ENCODE measurements at places on chromosomes 11 and 22. TPM values are rescaled to one million over a fixed set of nuclear protein-coding genes. Genes with fewer than 3 reads are reported as not detected.

DNA sequence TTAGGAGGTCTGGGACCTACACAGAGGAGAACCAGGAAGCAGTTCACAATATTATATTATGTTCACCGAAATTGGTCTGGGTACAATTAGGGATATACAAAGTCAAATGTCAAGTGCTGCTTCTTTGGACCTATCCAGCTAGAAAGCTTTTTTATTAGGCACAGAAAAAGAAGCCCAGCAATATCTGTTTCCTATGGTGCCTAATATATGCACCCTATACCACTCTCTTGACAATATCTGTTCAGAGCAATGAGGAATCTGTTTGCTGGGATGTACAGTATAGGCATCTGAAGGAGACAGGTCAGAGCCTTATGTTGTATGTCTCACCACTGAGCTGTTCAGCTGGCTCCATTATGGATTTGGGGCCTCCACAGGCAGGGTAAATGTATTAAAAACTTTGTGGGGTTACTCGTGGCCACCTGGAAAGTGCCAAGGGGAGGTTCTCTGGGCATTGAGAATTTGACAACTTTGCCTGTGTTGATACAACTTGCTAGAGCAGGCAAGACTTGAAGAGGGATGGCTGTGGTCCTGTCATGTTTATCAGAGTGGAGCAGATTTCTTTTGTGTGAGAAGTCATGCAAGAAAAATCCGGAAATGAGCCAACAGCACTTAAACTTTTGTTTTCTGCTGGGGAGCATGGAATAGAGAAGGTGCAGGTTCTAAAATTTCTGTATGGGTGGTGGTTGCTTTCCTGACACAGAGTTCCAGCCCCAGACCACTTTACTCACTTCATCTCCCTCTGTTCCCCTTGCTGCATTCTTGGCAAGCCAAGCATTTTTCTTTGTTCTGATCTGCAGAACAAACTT, 10.1 kb downstream of the STIM1 start:
- DNase-seq, result no peak
- H3K4me3 ChIP-seq, result no peak overlapping the region
- H3K27ac ChIP-seq, result peak overlapping the region; percentile 78
- no peaks in the 10 kb centered on the region for H3K27me3 ChIP-seq

- H3K27me3 ChIP-seq, result no peaks in the 10 kb centered on the region
- H3K36me3 ChIP-seq, result peaks cover 88% of the 10 kb centered on the region
- DNase-seq, result no peak
- H3K4me3 ChIP-seq, result no peak overlapping the region
- no peak overlapping the region for H3K27ac ChIP-seq
Measured at GRCh38 chr22:29275167-29275566, 7.1 kb downstream of the EWSR1 start.

- no peak overlapping the region for H3K27ac ChIP-seq
- DNase-seq, result no peak
- no peak overlapping the region for H3K4me3 ChIP-seq
Measured at GRCh38 chr22:28514321-28514821, 165.3 kb downstream of the TTC28 start.

- H3K27me3 ChIP-seq, result no peaks in the 10 kb centered on the region
- H3K27ac ChIP-seq, result no peak overlapping the region
- peaks cover 5% of the 10 kb centered on the region for H3K36me3 ChIP-seq
- peaks cover 42% of the 10 kb centered on the region for H3K4me1 ChIP-seq
- H3K4me3 ChIP-seq, result no peak overlapping the region
Measured at GRCh38 chr11:46942172-46942571, 5.6 kb downstream of the CSTPP1 start.

- H3K36me3 ChIP-seq, result peaks cover 7% of the 10 kb centered on the region
- H3K4me1 ChIP-seq, result peaks cover 31% of the 10 kb centered on the region
- no peak overlapping the region for H3K4me3 ChIP-seq
Measured at GRCh38 chr11:47222696-47223095, 7.9 kb downstream of the DDB2 start.

GRCh38 chr22:18148293-18148965, 1.5 kb upstream of the USP18 start:
- no peak overlapping the region for H3K27ac ChIP-seq
- no peak overlapping the region for H3K4me3 ChIP-seq
- DNase-seq, result no peak
- H3K4me1 ChIP-seq, result no peaks in the 10 kb centered on the region
- no peaks in the 10 kb centered on the region for H3K36me3 ChIP-seq

The PKP3 gene
- total RNA-seq, result 1,016 TPM

The GGT5 gene
- total RNA-seq, result 11.3 TPM

The CASP1 gene
- total RNA-seq, result 19.6 TPM

The GUCY1A2 gene
- 0.61 TPM for total RNA-seq
